ENCODE measurements at places on chromosomes 12 and 14.

GRCh38 chr14:75299059-75299458, 20.4 kb downstream of the FOS start:
- DNase-seq = no peak

GRCh38 chr14:95106971-95107370, 50.4 kb downstream of the DICER1 start:
- no peak for DNase-seq

GRCh38 chr14:24607635-24608514, 1.6 kb downstream of the GZMH start:
- no peak for DNase-seq

DNA sequence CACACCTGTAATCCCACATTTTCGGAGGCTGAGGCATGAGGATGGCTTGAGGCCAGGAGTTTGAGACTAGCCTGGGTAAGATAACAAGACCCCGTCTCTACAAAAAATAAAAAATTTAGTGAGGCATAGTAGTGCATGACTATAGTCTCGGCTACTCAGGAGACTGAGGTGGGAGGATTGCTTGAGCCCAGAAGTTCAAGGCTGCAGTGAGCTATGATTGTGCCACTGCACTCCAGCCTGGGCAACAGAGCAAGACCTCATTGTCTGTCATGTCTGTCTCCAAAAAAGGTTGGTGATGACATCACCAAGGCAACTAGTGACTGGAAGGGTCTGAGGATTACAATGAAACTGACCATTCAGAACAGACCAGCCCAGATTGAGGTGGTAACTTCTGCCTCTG, 83.5 kb upstream of the COCH start:
- DNase-seq = no peak

DNA sequence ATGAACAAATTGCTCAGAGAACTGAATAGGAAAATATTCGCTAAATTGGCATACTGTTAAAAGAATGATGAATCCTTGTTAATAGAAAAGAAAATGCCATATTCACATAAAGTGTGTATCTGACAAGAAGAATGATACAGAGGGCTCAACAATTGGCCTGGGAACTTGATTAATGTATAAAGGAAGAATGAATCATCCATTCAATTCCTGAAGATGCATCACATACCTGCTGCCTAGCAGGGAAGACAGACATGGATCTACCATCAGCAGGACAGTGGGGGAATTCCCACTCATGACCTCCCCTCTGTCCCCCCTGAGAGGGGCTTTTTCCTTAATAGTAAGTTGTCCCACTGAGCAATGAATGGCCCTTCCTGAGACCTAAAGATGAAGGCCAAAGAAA, 13.5 kb downstream of the PTPN21 start:
- no peak for DNase-seq

- no peak for DNase-seq
Observed at GRCh38 chr12:30953951-30954751, 27.6 kb downstream of the TSPAN11 start.

DNA sequence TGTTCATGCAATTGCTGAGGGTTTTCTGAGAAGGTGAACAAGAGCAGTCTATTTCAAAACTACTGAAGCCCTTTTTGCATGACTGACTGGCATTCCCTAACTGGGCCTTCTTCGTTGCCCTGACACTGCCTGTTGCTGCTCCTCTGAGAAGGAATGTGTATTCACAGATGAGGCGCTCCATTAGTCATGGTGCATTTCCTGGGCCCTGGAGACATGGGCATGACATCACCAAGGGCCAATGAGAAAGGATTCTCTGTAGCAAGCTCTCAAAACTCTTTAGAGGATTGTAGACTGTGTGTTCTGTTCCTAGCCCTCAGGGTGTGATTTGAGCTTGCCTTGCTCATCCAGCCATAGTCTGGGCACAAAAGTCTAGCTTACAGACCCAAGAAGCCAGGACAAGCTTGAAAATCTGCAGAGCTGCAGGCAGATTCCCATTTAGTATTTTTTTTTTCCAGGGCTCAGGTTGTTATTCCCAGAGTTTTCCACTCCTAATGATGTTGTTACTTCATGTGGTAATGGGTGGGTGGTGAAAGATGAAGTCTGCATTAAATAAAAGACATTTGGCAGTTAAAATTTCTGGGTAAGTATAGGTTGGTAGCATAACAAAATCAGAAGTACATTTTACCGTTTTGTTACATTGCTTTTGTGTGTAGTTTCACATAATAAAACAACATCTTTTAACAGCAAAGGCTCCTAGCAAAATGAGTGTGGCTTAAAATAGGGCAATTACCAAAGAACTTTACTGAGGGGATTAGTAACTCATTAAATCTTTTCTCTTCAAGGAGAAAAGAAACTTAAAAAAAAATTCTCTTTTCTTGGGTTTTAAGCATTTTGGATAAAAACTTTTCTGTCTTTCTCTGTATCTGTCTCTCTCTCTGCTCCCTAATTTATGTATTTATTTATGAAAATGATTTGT, 318.4 kb downstream of the RAD51B start:
- DNase-seq = no peak

DNA sequence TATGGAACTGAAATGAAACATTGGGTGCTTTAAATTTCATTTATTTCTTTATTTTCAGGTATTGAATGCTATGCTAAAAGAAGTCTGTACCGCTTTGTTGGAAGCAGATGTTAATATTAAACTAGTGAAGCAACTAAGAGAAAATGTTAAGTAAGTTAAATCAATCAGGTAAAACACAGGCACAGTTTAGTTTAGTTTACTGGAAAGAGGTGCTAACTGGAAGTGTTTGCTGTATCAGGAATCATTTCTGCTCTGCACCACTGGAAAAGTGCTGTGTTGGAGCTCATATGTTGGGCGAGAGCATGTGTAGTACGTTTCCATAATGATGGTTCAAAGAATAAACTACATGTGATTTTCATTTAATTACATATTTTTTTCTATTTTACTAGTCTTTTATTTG, 16.7 kb downstream of the SRP54 start:
- DNase-seq = no peak

DNA sequence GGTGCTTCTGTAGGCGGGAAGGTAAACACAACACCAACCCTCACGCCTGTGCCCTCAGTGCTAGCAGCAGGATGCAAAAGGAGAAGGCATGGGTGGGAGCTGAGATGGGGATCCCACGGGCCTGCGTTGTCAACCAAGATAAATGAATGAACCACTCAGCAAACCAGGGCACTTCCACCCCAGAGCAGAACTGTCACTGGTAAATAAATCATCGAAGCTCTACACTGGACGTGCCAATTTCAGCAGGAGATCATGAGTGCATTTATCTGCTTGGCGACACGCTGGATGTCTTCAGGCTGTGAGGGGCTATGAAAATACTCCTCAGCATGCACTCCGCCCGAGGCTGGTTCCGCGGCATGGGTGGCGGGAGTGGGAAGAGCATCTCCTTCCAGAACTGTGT, 33.2 kb downstream of the HSPB8 start:
- DNase-seq = no peak

DNA sequence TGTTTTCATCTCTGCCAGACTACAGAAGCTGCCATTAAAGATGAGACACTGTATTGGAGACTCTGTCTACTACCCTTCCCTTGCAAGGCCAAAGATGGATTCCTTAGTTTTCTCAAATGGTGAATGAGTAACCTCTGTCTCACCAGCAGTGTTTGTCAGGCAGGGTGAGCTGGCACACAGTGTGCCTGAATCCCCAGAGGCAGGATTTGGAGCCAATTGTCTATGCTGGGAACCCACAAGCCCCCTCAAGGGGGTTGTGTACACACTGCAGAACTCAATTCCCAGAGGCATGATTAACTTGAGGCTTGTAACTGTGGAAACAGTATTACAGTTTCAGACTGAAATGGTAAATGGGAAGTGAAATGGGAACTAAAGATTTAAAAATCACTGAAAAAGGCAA, 136.8 kb upstream of the PTPRB start:
- DNase-seq = no peak

- DNase-seq = no peak
Observed at GRCh38 chr12:72236071-72236705, 36.0 kb upstream of the TRHDE start.

GRCh38 chr14:60722107-60722356, 2.1 kb downstream of the SIX4 start:
- DNase-seq = no peak

DNA sequence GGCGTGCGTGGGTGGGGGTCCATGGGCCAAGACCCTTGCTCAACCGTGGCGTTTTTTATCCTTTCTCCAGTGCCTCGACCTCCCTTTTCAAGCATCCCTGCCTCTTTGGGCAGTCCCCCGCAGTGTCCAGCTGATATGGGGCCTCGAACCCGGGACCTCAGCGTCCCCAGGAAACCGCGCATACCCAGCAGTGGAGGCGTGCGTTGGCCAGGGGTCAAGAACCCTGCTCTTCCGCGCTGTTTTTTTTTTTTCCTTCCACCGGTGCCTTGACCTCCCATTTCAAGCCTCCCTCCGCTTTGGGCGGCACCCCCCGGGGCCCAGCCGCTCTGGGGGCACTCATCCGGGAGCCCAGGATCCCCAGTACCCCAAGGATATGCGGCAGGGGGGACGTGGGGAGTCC, 325.8 kb downstream of the ALG10 start:
- DNase-seq = no peak

DNA sequence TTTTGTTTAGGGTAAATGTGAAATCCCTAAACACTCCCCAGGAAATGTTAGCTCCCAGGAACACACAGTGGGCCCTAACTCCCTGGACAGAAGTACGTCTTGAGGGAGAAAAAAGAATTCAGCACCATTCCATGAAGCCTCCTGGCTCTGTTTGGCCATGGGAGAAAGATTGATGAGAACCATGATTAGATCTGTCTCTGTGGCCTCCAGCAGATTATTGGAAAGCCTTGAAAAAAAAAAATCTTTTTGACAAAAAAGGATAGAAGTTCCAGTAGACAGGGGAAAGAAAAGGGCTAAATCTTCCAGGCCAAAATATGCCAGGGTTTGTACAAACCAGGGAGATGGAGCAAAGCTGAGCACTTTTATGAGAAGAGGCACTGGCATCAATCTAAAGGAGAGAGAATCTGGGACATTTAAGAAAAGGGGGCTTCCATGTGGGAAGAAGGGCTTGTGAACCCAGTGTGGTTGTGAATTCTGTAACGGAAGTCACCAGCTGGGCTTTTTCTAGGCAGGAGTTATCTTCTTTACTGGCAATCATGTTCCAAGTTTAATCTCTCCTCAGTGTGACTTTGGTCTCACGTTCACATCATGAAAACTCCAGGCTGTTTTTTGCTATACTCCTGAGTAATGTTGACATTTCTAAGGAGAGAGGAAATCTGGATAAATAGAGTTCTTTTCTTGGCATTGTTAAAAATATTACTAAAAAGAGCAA, 426.7 kb downstream of the RAD51B start:
- DNase-seq = no peak

- DNase-seq = no peak
Observed at GRCh38 chr14:36258241-36258640, 62.2 kb downstream of the MBIP start.

DNA sequence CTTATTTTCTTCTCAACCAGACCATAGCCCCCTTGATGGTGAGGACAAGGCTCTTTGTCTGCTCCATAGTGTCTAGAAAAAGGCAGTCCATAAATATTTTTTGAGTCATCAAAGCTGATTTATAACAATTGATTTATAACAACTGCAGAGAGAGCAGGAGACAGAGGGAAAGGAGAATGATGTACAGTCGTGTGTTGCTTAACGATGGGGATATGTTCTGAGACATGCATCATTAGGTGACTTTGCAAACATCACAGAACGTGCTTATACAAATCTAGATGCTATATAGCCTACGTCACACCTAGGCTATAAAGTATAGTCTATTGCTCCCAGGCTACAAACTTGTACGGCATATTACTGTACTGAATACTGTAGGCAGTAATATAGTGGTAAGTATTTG, 143.3 kb downstream of the NTF3 start:
- no peak for DNase-seq

DNA sequence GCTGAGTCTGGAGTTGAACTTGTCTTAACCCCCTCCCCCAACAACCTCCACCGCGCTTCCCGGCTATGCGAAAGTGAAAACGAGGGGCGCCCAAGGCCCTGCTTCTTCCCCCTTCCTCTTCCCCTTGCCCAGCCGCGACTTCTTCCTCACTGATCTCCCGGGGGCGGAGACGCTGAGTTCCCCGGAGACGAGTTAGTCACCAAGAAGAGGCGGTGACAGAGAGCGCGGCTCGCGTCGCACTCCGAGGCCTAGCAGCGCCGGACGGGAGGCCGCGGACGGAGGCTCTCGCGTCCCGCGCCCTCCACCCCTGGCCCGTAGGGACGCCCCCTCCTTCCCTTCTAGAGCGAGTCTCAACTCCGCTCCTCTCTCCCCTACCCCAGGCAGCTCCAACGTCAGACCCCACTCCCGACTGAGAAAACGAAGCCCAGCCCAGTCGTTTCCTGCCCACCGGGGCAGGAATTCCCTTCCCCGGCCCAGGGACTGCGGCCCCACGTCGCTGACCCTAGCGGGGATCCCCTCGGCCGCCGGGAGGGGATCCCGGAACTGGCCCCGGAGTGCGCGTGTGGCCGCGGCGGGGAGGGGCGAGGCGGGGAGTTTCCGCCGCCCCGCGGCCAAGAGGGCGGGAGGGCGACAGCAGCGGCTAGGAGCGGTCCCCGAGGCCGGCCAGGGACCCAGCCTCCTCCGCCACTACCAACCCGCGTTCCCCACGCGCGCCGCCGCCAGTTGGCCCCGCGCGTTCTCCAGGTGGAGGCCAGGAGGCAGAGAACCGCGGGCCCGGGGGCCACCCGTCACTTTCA, 1.4 kb downstream of the BAZ1A start:
- peak; percentile 78 for DNase-seq

- DNase-seq = no peak
Observed at GRCh38 chr14:75513911-75514672, 8.2 kb upstream of the BATF start.

DNA sequence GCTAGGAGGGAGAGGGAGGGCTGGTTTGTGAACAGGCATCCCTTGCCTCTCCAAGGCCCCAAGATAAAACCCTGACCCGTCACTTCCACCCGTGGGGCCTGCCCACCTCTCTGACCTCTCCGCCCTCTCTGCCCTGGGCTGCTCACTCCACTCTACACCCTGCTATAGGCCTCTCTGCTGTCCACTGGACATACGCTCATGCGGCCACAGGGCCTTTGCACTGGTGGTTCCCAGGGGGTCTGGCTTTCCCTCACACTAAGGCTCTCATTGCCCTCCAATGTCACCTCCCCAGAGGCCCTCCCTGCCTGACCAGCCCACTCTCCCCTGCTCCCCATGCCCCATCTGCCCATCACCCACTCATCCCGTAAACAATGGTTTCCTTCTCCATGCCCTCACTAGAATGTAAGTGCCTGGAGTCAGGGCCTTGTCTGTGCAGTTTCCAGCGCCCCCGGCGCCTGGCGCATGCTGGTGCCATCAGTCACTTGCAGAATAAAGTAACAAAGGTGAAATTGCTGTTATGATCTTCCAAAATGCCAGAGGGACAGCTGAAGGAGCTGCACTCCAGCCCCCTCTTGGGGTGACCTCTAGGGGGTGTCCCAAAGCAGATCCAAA, 73.6 kb downstream of the RFLNA start:
- no peak for DNase-seq

DNA sequence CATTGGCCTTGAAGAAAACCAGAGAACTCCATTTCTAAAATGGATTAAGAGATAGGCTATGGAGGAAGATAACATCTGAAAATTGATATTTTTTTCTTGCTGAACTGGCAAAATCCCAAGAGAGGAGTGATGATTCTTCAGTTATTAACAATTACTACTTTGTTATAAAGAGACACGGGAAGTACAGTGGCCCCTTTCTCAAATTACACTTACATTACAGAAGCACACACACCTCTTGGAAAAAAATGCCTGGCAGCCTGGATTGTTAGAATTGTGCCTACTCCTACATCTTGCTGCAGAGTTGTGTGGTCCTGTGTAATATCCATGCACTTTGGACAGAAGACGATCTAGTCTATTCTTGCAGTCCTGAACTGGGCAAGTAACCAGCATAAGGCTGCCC, 71.7 kb downstream of the TGFB3 start:
- DNase-seq = no peak

All from NCI-H524 treated with DMSO at 0.1 percent for 48 hours (cell line).